ENCODE measurements at places on chromosomes 1 and 21. TPM values are rescaled to one million over a fixed set of nuclear protein-coding genes. Genes with fewer than 3 reads are reported as not detected.

GRCh38 chr1:45266151-45266801 is 59.9 kb upstream of the ZSWIM5 start:
- peak; percentile 95 for DNase-seq

DNA sequence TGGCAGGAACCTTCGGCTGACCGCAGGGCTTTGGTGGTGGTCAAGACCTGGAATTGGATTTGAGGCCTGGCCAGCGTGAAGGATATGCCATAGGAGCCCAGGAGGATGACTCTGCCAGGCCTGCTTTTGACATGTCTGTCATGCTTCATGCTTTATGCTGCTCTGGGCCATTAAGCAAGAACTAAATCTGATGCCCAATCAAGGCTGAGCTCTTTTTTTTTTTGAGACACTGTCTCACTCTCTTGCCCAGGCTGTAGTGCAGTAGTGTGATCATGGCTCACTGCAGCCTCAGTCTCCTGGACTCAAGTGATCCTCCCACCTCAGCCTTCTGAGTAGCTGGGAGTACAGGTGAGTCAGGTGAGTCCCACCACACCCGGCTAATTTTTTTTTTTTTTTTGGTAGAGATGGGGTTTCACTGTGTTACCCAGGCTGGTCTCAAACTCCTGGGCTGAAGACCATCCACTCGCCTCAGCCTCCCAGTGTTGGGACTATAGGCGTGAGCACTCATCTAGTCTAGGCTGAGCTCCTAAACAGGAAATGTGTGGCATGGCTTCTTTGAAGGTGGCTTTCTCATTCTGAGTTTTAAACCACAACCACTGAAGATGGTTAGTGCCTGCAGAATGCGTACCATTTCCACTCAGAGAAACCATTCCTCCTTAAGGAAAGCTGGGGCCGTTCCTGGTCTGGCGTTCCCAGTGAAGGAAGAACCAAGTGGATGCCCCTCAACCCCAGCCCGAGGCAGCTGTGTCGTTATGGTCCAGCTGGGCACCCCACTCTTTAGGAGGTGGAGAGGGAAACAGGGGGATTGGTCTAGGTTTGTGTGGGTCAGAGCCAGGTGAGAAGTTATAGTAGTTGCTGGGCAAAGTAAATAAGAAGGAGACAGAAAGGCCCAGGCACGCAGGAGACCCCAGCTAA is 34.2 kb upstream of the ATP5PO start:
- DNase-seq = no peak

DNA sequence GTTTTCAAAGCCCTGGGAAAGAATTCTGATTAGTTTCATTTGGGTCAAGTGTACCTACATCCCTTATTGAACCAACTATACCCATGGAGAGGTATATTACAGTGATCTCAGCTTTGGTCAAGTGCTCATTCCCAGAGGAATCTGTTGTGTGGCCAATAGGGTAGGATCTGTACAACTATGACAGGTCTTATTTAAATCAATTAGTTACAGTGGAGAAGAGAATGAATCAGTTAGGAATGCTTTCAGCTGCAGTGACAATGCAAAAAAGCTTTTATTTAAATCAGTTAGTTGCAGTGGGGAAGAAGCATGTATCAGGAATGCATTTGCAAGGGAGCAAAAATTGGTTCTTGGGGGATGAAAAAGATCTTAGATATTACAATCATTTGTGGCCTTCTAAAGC is 119.0 kb downstream of the FGGY start:
- DNase-seq = no peak

GRCh38 chr1:199084293-199084692 is 445.5 kb downstream of the PTPRC start:
- peak; percentile 56 for DNase-seq

DNA sequence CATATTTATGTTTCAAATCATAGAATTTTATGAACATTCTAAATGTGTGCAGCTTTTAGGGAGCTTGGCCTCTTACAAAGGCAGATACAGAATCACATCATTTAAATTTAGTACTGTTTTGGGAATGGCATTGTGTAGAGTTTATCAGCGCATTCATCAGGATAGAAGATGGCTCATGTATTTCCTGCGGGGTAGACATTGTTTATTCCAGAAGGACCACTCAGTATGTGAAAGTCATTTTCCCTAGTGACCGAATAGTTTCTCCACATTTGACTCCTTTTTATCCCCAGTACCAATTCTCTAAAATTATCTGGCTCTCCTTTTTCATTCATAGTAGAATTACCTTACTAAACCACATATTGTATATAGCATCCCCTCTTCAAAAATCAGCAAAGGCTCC is 981.9 kb upstream of the ADGRL4 start:
- no peak for DNase-seq

DNA sequence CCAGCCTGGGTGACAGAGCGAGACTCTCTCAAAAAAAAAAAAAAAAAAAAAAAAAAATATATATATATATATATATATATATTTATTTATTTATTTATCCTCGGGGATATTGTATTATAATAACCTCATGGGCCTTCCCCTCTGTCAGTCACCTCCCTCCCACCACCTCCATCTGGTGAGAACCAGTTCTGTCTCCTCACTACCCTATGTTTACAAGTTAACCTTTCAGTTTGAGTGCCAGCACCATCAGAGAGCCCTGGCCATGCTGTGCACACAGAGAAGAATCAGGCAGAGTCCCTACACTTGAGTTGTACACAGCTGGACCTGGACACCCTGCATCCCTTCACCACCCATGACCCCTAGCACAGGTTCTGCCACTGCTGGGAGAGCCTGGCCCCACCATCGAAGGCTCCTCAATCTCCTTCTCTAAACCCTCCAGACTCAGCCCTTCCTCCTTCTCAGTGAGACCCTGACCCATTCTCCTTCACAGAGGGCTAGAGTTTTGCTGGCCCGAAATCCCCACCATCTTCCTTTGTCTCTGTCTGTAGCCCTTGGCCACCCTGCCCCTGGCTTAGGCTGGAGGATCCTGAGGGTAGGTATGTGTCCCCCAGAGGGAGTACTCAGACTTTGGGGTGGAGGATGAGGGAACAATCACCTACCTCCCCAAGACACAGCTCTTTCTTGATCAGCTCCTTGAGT is 1.2 kb downstream of the S100A5 start:
- no peak for DNase-seq

GRCh38 chr1:159152031-159152430 is 19.4 kb upstream of the CADM3 start:
- DNase-seq = no peak

DNA sequence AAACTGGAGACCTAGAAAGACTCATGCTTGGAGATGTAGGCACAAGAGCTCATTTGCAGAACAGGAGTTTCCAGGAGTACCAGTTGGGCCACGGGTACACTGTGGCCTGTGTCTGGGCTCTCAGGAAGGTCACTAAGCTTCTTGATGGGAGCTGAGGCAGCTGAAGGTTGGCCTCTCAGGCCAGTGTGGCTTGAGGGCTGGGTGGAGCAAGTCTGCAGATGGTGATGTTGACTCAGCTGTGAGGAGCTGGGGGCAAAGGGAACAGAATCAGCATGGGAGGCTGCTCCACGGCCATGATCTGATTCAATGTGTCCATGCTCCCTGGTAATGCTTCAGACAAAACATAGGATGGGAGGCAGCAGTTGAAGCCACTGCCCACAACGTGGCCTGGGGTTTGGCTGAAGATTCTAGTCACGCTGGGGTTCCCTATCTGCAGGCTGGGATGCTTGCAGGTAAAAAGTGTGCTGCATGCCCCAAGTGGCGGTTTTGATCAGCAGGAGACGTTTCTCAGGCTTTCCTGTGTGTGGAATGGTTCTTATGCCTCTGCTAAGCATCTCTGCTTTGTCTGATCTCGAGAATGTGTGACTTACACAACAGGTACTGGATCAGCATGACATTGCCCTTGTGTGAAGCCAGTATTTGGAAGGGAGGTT is 15.4 kb upstream of the TENT5C start:
- DNase-seq = no peak

GRCh38 chr1:183635099-183635605 is 431 bp downstream of the ARPC5 start:
- no peak for DNase-seq

GRCh38 chr1:153793261-153793972 is 18.2 kb downstream of the SLC27A3 start:
- DNase-seq = no peak

DNA sequence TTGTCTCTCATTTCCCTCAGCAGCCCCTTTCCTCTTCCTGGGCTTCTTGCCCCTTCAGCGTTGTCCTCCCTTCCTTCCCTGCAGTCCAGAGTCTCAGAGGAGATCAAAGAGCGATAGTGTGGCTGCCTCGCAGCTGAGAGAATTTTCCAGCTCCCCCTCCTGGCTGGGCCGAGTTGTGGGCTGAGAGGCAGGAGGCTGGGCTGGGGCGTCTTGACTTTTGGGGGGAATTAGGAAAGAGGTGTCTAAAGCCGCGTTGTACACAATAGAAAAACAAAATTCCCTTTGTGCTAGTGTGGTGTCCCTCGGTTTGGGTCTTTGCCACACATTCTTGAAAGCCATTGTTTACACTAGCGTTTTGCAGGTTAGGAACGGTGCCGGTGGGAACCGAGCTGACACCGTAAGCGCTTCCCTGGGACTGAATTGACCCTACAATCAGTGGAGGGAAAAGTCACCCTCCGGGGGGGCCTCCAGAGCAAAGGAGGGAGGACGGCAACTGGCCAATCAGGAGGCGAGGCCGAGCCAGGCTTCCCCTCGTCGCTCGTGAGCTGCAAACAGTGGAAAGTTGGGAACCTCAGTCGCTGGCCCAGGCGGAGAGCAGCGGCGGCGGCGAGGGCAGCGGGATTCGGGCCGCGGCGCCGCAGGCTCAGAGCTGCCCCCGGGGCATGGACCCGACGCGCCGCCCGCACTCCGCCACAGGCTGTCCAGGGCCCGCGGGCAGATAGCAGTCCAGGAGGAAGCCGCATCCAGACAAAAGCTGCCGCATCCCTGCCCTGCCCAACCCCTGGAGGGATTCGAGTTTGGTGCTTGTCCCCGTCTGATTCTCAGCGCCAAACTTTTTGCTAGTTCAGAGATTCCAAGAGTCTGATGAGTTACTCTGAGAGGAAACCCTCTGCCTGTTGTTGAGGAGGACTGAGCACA is at the start of gene HMCN1:
HMCN1 (plus strand) TSS at position 574 of the 918 bp plus-strand sequence. CDS start 389 bp downstream, outside the sequence.
- peak; percentile 75 for DNase-seq

DNA sequence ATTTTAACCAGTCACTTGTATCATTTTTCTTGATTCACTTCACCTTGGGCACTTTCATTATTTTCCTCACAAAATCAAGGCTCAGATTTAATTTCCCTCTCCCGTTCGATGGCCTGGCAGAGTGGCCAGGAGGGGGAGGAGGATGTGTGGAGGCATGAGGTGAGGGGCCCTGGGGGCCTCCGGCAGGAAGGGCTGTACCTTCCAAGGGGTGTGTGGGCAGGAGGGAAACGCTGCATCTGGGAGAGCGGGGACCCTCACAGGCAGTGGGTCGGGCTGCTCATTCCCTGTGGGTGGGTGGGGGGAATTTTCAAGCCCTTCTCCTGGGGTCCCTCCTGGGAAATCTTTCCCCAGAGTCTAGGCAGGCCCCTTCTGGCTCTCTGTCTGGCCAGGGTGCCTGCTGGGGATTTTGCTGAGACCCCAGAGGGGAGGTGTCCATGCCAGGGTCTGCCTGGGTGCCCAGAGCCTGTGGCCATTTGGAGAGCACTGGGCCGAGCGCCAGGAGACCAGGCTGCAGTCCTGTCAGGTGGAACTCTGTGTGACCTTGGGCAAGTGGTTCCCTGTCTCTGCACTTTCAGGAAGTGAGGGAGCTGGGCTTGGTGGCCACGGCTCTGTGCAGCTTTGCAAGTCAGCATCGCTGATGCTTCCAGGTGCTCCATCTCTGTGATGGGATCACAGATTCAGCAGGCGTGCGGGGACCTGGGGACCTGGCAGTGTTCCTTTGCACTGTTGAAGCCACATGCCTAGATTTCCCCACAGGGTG is 81.9 kb upstream of the C1orf174 start:
- no peak for DNase-seq

DNA sequence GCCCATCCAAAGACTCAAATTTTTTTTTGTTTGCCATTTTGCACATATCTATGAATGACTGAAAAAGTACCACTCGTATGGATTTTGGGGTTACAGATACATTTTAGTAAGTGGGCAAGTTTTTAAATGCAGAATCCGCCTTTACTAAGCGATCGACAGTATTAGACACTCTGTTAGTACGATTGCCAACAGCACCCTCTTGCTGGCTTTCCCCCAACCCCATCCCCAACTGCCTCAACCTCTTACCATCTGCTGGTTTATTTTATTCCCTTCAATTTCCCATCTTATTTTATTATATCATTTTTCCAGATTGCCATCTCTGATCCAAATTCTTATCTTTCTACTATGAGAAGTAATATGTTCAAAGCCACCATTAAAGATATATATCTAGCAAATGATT is 244.8 kb downstream of the LRRIQ3 start:
- DNase-seq = no peak

The CFAP141 gene
- not detected for total RNA-seq

The MAP3K6 gene
- total RNA-seq = 18.2 TPM

The ERI3 gene
- total RNA-seq = 50.0 TPM

The IFNAR1 gene
- 24.0 TPM for total RNA-seq
